Cardiac septum (tissue), 1 donor: ENCODE measurements at places on chromosomes 7 and 10. TPM values are rescaled to one million over a fixed set of nuclear protein-coding genes. Genes with fewer than 3 reads are reported as not detected.

ANXA8L1 gene
- total RNA-seq = not detected

ZNF853 gene
- total RNA-seq = 14.2 TPM

LRRC18 gene
- total RNA-seq = not detected

ACBD7 gene
- total RNA-seq = not detected

GDF2 gene
- total RNA-seq = not detected

- DNase-seq = no peak
Observed at GRCh38 chr10:119243967-119244366, 36.6 kb downstream of the GRK5 start.

DNA sequence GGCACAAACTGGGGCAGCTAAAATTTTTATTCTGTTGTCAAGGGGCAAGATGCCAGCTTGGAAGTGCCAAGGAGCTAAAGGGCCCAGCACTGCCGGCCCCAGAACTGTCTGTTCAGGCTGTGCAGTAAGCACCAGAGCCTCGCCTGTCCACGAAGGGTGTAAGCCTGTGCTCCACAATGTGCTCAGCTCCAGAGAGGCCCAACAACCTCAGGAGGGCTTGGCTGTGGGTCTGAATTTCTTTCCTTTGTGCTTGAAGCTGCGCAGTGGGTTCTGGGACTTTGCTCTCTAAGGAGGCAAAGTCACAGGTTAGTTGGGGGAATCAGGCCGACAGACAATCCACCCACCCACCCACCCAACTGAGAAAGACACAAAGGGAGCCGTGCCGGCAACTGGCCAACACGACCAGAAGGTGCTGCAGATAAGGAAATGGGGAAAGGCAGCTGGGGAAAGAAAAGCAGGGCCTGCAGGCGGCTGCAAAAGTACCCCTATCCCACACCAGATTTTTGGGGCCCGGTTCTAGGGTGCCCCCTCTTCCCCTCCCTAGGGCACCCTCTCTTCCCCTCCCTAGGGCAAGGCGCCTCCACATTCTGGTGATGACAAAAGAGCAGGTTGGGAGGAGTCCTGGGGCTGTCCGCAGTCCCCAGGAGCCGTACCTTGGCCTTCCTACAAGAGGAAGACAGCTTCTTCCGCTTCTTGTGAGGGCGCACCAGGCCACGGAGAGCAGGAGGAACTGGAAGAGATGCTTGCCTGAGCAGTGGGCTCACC is 7.7 kb downstream of the DDX56 start:
- DNase-seq = no peak

DNA sequence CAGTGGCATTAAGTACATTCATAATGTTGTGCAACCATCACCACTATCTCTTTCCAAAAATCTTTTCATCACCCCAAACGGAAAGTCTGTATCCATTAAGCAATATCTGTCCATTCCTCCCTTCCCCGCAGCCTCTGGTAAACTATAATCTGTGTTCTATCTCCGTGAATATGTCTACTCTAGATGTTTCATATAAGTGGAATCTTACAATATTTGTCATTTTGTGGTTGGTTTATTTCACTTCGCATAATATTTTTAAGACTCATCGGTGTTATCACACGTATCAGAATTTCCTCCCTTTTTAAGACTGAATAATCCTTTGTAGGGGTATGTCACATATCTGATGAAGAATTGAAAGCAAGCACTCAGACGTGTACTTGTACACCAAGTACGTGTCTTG is 86.0 kb upstream of the FGFR2 start:
- no peak for DNase-seq
